ENCODE measurements at places on chromosomes 5 and 9.
A peak's percentile ranks its signal among the peaks of the same experiment; 100 is the strongest.

- DNase-seq, result no peak
Measured at GRCh38 chr5:20683241-20683940, 695.4 kb upstream of the CDH18 start.

DNA sequence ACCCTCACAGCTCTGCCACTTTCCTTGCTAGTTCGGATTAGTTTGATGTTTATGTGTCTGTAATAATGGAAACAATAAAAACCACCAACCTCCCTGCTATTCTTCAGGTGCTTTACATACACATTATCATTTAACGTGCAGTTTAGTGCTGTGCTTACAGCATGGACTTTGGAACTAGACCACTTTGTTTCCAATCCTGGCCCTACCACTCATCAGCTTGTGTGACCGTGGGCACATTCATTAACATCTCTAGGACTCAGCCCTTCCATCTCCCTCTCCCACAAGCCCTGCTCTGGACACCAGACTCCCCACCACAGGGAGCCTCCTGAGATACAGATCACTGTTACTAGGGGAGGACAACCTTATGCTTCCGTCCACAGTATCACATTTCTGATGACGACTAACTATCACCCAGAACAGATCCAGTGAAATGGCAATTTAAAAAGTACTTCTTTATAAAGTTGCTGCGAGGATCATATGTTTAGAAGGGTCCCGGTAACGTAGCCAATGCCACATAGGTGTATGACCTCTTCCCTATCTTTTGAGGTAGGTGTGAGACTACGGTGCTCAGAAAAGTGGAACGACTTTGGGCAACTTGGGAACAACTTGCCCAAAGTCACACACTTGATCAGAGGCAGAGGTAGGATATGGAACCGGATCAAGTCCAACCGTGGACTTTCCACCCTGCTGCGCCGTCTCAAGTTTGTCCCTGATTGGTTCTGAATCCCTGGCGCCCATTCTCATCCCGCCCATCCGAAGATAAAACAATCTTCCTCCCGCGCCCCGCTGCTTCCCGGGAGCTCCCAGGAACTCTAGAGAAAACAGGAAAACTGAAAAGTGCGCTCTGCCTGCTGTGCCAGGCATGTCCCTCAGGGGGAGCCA, 132.4 kb upstream of the NIPBL start:
- DNase-seq, result no peak

- DNase-seq, result peak; percentile 3
Measured at GRCh38 chr5:164326219-164326618, 820.8 kb downstream of the MAT2B start.

GRCh38 chr9:94687451-94687850, 39.0 kb upstream of the AOPEP start:
- DNase-seq, result no peak

GRCh38 chr9:37187713-37188439, 67.5 kb downstream of the ZCCHC7 start:
- DNase-seq, result peak; percentile 40

DNA sequence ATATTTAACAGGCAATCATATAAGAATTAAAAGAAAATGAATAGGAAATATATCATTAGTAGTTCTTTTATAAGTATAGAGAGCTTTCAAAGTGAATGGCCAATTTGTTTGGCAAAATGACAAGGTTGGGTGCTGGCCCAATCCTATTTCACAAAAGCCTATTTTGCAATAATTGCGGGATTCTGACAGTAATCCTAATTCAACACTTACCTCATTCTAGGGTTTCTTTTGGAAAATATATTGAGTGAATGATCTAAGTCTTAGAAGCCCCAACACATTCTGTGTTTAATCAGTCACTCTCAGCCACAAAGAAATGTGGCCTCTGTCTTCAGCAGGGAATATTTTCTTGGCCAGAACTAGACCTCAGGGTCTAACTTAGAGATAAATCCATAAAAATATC, 835.9 kb upstream of the ZNF608 start:
- no peak for DNase-seq

DNA sequence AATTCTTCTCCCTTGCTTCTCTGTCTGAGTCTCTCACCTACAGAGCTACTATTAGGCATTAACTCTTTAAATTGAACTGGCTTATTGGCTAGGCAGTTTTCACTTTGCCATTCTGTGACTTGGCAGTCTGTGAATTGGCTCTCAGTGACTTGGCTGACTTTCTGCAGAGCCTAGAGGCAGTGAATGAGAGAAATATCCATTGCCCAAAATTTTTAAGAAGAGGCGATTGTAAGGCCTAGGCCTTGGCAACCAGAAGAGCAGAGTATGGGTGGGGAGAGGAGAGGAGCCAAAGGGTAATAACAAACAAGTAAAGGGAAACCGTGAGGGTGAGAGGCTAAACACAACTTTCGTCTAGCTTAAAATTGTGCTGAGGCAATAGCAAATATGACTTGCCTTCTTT, 176.7 kb downstream of the PRR16 start:
- DNase-seq, result no peak

DNA sequence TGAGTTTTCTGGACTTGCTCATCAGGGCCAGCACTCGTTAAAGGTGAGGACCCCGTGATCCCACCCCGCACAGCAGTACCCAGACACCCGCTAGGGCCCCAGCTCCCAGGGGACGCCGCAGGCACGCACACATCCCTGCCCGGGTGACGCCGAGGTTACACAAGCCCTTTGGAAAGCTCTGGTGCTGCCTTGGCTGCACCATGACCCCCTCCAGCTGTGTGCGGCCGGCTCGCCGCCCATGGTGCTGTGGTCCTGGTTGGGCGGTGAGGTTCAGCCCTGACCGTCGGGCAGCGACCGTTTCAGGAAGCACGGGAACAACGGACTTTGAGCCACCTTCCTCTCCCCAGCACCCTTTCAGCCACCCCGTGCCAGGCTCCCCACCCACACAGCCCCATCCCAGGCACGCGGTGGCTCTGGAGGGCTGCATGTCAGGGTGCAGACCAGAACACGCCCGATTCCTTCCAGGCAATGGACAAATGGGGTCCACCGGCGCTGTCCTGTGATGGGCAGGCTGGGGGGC, 7.5 kb upstream of the SLC12A7 start:
- peak; percentile 76 for DNase-seq

DNA sequence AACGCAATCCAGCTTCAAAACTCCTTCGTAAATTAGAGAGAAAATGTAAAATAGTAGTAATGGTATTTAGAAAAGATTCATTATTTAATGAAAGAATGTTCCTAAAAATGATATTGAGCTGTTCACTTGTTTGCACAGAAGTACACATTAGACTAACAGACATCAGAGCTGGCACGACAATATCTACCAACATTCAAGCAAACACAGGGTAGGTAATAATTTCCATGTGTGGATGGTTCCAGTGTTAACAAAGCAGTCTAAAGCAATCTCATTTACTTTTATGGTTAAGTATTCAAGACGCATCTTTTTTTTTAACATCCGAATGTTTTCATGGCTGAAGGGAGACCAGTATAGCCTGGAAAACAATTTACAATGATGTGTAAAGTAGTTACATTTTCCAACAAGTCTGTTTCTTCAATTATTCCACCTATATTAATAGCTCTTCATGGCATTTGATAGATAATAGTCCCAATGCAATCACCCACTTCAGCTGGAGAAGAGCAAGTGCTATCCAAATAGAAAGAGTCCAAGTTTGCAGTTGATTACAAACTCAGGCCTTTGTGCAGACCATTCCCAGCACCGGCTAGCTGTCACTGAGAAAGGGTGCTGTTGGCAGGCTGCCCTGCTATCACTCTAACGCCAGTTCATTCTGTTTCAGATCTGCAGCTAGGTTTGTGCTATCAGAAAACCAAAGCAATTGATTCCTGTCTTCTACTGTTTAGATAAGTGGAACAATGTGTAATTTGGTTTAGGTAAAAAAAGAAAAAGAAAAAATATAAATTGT, 458.8 kb downstream of the DTWD2 start:
- no peak for DNase-seq

GRCh38 chr9:23551311-23551721, 274.7 kb downstream of the ELAVL2 start:
- no peak for DNase-seq

- DNase-seq, result no peak
Measured at GRCh38 chr5:54421976-54422375, 33.5 kb upstream of the HSPB3 start.

GRCh38 chr9:78130004-78130403, 98.4 kb upstream of the GNAQ start:
- DNase-seq, result peak; percentile 56

DNA sequence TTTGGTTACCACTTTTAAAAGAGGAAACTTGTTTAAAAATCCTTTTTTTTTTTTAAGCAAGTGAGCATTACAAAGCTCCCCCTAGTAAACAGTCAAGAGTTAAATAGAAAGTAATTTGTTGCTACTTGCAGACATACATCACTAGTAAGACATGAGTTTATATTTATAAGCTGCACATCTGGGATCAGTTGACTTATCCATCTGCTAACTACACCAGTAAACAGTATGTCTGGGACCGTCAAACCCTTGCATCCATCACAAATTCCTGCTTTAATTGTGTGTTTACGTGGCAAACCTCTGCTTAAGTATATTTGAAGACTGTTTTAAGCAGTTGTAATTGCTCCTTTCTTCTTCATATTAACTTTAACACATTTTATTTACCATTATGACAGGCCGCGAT, 146.8 kb downstream of the EBF1 start:
- no peak for DNase-seq

DNA sequence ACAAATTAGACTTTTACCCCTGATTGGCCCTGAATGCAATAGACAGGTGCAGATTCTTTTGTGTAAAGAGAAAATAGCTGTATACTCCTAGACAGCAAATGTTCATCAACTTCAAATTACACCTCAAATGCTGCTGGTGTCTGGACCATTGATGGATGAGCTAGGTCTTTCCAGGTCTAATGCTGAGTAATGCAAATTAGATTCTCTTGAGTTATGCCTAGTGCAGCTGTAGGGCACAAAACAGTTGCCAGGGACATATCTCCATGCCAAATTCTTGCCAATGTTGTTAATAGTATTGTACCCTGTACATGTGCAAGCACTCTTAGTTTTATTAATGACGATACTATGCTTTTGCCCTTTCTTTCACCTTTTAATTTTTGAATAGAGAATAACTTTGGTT, 72.3 kb upstream of the CNTLN start:
- no peak for DNase-seq

DNA sequence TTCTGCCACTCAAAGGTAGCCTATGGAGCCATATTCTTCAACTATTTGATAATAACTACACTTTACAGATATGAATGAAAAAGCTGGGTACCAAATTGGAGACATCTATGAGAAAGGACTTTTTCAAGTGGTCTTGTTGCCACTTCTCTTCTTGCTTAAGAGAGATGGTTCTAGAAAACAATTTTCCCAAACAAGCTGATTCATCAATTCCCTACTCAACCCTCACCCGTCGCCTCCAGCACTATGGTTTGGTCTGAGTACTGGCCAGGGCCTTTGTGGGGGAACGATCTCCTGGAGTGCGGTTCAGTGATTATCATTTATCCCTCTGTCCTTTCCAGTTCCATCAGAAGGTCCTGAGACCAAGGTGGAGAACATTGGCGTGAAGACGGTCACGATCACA, 56.8 kb downstream of the IL31RA start:
- DNase-seq, result no peak

- DNase-seq, result no peak
Measured at GRCh38 chr5:94782383-94782782, 163.9 kb downstream of the SLF1 start.

GRCh38 chr5:148443998-148444397, 60.2 kb downstream of the FBXO38 start:
- peak; percentile 71 for DNase-seq

DNA sequence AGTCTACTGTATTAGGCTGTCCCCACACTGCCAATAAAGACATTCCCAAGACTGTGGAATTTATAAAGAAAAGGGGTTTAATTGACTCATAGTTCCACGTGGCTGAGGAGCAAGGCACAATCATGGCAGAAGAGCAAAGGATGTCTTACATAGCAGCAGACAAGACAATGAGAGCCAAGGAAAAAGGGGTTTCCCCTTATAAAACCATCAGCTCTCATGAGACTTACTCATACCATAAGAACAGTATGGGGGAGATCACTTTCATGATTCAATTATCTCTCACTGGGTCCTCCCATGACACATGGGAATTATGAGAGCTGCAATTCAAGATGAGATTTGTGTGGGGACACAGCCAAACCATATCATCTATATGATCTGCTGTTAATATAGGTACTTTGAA, 14.8 kb upstream of the FSTL4 start:
- DNase-seq, result no peak

DNA sequence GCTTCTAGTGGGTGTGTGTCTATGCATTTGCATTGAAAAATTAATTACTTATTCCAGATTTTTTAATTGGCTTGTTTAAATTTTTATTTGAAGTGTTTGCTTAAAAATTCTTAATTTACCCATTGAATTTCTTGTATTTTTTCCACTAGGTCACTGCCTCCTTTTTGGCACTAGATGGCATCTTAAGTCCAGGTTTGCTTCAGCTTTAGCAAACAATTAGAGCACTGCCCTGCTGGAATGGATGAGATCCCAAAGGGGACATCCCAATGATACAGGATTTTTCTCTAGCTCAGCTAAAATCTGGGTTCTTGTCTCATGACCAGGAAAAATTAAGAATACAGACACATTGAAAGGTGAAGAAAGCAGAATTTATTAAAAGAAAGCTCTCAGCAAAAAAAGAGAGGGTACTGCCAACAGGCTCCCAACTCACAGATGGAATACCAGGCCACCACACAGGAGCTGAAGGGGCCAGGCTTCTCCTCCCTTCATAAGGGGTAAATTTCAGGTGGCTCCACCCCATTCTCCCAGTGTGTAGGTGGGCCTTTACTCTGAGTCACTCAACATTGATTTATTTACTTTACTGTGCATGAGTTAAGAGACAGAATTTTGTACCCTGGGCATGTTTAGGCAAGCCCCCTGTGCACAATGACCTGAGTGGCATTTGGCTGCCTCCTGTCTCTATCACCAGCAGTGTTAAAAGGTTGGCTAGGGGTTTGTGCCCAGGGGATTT, 532.4 kb downstream of the ANXA1 start:
- peak; percentile 17 for DNase-seq

GRCh38 chr5:80389580-80389979, 18.3 kb upstream of the ZFYVE16 start:
- no peak for DNase-seq

GRCh38 chr5:171639205-171639621, 146.4 kb upstream of the SMIM23 start:
- no peak for DNase-seq

DNA sequence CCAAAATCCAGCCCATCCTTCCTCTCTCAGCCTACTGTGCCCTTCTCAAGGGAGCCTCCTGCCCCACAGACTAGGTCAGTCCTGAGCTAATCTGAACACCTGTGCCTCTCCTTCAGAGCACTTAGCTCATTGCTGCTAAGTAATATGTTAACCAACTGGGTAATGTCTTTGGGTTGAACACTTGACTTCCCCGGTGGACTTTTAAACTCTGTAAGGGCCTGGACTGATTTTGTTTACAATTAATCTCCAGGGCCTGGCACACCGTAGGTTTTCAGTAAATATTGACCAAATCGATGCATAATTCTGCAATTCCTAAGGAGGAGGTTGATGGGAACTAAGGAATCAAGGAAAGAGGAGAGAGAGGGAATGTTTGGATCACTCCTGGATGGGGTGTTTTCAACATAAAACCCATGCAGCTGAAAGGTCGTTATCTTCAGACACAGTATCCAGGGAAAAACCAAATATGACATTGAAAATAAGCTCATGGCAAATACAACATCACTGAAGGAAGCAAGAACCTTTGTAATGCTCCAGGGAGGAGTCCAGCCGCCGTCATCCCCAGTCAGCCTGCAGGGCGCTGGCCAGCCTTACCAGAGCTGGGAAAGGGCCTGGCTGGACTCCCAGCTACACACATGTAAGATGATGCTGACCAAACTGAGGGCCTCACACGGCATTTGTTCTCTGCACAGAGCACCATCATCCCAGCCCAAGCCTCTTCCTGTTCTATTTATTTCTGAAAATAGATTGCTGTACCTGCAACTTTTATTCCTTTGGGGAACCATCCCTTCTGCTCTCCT, 166.3 kb downstream of the C5orf15 start:
- no peak for DNase-seq

Measured in NB4 (cell line).